ENCODE measurements at places on chromosomes 4 and X.

DNA sequence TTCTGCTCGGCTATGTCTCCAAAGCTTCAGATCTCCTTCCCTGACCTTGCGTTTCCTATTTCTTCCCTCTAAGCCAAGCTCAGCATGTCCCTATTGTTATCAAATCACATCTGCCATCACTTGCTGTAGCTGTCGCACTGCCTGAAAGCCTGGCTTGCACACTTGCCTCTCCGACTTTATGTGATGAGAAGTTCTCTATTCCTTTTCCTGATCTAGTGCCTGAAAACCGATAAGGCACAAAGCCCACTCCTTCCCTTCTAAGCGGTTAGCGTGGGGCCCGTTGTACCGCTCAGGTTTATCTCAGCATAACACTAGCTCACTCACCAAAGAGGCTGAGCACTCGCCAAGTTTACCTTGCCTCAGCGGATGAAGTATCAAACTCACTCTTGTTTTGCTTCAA is 816 bp downstream of the NMU start:
- DNase-seq = no peak

- DNase-seq = no peak
Observed at GRCh38 chr4:184806229-184806550, 19.6 kb downstream of the ACSL1 start.

GRCh38 chr4:173347467-173347866 is 13.3 kb upstream of the HMGB2 start:
- DNase-seq = no peak

DNA sequence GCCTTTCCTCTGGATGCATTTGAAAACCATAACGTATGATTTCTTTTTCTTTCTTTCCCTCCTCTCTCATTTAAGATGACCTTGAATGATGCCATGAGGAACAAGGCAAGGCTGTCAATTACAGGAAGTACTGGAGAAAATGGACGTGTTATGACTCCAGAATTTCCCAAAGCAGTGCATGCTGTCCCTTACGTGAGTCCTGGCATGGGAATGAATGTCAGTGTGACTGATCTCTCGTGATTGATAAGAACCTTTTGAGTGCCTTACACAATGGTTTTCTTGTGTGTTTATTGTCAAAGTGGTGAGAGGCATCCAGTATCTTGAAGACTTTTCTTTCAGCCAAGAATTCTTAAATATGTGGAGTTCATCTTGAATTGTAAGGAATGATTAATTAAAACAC is 142.8 kb downstream of the GRIA2 start:
- no peak for DNase-seq

DNA sequence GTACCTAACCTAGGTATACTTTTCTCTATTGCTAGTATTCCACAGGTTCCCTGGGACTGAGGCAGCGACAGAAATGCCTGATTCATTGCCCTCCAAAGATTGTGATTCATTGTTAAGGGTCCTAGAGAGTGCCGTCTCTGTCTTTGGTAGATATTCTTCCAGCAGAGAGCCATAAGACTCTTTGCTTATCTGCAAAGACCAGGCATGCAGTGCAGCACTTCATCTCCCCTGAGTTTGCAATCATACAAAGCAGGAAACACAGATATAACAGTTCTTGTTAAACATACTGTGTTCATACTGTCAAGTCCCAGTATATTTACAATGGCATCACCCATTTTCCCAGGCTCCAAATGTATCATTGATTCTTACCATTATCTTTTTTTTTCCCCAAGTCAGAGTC is 47.7 kb downstream of the KLF8 start:
- no peak for DNase-seq

Data from amniotic stem cell (primary cell).